ENCODE measurements at places on chromosomes 5 and 9.

DNA sequence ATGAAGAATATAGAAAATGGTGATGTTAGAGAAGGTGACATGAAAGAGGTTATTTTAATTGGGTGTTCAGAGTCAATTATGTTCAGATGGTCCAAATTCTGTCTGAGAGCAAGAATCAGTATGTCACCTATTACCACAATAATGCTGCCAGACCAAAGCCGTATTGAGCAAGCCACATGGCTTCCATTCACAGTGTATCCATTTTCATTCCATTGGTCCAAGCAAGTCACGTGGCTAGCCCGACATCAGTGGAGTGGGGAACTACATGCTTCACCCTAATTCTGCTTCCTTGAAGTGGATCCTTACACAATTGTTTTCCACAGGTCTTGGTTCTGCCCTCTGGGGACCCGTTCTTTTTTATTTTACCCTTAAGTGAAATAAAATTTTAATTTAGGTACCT, 413.5 kb downstream of the EBF1 start:
- DNase-seq = no peak

DNA sequence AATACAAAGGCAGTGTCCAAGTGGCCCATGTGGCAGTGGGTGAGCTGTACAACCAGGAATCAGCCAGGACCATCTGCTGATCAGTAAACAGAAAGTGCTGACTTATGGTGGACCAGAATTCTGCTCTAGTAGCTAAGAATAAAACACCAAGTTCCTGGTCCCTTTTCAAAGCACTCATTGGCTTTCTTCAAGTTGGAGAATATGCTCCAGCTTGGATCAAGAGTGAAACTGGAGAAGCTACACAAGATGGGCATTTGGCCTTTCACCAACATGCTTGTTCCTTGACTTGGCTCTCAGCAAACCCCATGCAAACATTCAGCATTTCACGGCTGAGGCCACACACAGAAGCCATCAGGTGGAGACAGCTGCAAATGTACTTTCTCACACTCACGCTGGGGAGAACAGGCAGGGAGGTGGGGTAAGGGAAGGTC, 32.1 kb downstream of the MARCHF3 start:
- DNase-seq = peak; percentile 34

DNA sequence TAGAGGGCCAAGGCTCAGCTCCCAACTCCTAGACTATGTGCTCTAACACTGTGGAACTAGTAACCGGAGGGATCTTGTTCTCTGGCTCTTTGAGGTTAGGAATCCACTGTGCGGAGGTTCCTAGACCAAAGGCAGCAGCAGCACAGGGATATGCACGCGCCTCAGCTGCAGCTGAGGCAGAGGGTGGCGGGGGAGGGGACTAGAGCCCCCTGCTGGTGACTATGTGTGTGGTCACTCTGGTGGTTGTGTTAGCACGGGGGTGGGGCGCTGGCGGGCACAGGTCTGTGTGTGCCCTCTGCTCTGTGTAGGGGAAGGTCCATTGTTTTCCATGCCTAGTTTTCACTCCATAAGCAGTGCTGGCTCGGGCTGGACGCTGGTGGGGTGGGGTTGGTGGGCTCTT, 458.0 kb upstream of the IZUMO3 start:
- peak; percentile 64 for DNase-seq

- DNase-seq = peak; percentile 61
These were observed 2.0 kb downstream of the LARP1 start for GRCh38 chr5:154756868-154757813.

DNA sequence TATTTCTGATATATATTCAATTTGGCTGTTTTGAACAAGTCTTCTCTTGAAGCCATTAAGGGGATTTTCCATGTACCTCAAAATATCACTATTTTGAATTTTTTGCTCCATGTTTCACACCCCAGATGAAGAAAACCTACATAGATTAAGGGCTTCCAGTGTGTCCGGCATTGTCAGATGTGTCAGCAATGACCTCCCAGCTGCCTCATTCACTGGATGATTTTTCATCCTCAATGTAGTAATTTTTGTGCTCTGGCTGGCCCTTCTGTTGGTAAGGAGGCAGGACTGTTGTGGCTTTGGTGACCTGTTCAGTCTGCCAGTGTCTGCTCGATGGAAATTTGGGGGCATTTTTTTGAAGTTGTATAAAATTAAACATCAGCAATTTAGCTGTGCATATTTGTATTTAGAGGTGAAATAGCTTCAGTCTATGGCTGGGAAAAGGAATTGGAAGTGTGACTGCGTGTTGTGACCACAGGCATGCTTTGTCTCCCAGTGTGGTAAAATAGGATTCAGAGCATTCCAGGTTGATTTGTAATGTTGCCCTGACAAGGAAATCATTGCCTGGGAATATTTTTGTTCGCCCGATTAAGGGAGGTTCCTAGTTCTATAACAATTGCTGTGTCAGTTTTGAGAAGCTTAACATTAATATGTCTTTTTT, 312.4 kb downstream of the ARHGEF28 start:
- peak; percentile 62 for DNase-seq

All from mesendoderm (in vitro differentiated cells).